ENCODE measurements at places on chromosomes 3 and 15. TPM values are rescaled to one million over a fixed set of nuclear protein-coding genes. Genes with fewer than 3 reads are reported as not detected.

- DNase-seq = peak; percentile 15
Measured at GRCh38 chr15:29528276-29528675, 258.7 kb upstream of the NSMCE3 start.

- no peak for DNase-seq
Measured at GRCh38 chr3:155500194-155500818, 206.8 kb upstream of the STRIT1 start.

- DNase-seq = no peak
Measured at GRCh38 chr15:51842852-51843737, 13.6 kb downstream of the TMOD3 start.

- no peak for DNase-seq
Measured at GRCh38 chr15:33083232-33084081, 111.1 kb downstream of the FMN1 start.

- DNase-seq = no peak
Measured at GRCh38 chr3:151351648-151352047, 22.3 kb upstream of the P2RY13 start.

- no peak for DNase-seq
Measured at GRCh38 chr3:168327856-168328255, 232.1 kb upstream of the GOLIM4 start.

DNA sequence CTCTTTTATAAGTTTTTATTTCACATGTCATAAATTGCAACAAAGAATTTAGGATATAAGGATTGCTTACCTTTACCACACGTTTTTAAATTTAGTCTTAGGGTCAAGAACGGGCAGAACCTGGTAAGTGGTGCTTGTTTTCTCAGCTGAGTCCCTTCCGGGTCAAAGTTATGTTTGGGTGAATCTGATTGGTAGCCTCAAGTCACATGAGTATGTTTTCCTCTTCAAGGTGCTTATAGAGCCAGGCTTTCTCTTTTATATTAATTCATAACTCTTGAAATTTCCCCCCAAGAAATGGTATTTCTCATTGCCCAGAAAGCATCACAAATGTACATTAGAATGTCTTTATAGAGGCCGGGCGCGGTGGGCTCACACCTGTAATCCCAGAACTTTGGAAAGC is 415.7 kb upstream of the ROBO2 start:
- DNase-seq = no peak

DNA sequence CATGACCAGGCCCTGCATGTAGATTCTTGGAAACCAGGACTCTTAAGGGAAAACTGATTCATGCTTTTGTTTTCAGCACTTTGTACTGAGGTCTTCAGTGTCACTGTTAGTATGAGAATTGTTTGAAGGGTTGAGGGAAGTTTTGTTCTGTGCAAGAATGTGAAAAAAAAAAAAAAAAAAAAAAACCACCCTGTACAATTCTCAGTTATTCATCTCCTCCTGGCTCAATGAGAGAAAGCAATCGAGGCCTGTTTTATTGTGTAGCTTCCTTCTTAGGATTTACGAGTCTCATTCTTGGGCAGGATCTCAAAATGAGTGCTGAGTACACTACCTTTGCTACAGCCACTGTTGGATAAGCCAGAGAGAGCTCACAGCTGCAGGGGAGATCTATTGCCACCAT is 469.5 kb downstream of the CNTN4 start:
- no peak for DNase-seq

- DNase-seq = no peak
Measured at GRCh38 chr15:58148120-58148519, 9.9 kb downstream of the AQP9 start.

GRCh38 chr15:70029297-70029701 is 68.4 kb downstream of the TLE3 start:
- no peak for DNase-seq

DNA sequence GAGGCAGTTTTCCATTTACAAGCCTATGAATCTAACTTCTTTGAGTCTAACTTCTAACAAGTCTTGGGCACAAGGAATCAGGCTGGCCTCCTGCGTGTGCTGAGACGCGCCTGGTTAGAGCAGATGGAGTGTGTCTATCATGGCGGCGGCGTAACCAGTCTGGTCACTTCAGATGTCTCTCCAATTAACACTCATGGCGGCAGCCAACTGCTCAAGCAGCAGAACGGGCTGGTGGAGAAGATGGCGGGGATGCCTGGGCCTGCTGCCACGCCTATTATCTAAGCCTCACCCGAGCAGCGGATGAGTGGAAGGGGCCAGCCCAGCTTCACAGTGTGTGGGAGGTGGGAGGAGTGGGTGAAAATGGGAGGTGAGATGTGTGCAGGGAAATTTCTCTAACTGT is 246.4 kb upstream of the TPRG1 start:
- DNase-seq = no peak

DNA sequence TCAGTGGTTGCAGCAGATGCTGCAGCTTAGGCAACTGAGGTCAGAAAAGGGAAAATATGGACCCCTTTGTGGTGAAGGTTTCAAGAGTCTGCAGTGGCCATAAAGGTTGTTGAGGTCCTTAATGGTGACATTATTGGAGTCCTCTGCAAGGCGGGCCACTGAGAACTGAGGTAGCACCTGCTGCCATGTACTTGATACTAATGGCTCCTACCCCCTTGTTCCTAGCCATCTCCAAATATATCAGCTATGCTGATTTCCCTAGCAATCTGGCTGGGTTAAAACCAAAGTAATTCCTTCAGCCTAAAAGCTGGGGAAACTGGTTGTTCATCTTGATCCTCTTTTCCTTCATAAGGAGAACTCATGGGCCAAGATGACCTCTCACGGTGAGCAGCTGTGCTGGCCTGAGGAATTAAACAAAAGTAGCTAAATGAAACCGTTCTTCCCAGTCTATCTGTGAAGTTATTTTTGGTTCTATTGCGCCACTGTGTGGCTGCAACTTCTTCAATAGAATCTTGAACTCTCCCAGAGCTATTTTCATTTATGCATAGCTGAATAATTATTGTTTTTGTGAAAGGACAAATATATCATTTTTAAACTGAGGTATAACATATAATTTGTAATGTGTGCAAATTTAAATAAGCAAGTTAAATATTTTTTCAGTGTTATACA is 76.1 kb upstream of the PLSCR4 start:
- no peak for DNase-seq

DNA sequence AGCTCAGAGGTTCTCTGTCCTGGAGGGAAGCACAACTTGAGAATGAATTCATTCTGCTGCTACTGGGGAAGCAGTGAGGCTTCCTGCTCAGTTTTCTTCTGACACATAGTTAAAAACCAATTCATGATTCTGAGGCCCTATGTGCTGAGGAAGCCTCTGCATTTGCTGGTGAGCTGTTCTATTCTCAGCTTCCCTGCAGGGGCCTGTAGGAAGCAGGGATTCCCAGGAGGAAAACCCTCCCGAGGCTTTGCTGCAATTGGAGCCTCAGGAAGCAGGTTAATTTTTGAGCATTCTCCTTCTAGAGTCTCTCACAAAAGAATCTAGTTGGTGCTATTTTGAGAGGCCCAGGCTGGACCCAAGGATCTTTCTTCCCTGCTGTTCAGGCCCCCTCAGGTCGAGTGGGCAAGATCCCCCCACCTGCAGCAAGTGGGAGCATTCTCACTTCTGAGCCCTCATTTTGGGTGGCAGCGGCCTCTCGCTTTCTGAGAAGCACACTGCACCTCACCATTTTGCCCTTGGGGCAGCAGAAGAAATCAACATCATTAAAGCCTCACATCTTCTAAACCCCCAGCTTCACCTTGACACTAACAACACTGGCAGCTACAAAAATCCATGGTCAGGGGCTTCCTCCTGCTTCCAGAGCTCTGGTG is 197.5 kb upstream of the TSC22D2 start:
- DNase-seq = no peak

GRCh38 chr3:129439226-129439816 is 427 bp downstream of the MBD4 start:
- DNase-seq = no peak

DNA sequence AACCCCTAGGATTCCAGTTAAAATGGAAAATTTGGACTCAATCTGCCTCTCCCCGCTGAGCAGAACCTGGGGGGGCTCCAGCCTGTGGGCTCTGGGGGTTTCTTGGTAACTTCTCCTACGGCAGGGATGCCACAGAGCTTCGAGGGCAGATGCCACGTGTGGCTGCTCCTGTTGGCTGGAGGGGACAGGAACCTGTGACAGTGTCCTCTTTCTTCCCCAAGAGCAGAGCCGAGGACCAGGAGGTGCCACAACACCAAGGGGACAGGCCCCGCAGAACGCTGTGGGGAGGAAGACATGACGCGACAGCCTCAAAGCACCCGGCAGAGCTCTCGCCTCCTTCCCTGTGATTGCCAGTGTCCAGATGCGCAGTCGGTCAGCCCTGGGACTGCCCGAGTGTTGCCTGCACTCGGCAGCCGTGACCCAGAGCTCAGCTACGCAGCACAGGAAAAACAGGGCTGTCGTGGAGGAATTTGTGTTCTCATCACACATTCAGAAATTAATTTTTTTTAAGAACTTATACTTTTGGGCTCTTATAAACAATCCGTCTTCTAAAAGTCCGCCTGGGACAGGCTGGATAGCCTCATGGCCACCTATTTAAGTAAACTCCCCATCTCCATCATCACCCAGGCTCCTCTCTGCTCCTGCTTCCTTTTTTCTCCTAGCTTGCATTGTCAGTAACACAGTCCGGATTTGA is 131.9 kb upstream of the MEF2A start:
- DNase-seq = no peak

DNA sequence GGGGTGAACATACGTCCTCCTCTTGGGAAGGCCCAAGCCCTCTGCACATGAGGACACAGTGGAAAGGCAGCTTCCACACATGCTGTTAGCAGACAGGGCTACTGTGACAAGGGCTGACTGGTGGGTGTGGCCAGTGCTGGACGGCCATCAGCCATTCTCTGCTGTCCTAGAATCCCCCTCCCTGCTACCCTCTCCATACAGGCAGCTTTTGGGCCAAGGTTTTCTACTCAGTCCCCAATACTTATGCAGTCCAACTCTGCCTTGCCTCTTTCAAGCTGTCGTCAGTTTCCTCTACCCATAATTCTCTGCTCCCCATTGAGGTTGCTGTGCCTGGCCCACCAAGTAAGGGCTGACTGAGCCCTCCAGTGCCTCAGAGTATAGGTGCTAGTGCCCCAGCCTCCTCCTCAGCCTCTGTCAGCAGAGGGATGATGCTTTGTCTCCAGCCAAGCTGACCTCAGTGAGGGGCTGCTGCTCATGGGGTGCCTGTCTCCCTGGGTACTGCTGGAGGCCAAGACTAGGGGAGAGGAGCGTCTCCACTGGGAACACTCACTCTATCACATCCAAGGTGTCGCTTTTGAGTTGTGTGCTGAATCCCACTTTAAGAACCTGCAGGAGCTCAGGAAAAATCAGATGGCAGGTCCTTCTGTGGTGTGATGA is 2.8 kb downstream of the LOXL1 start:
- no peak for DNase-seq

- DNase-seq = no peak
Measured at GRCh38 chr15:70055601-70056051, 42.1 kb downstream of the TLE3 start.

DNA sequence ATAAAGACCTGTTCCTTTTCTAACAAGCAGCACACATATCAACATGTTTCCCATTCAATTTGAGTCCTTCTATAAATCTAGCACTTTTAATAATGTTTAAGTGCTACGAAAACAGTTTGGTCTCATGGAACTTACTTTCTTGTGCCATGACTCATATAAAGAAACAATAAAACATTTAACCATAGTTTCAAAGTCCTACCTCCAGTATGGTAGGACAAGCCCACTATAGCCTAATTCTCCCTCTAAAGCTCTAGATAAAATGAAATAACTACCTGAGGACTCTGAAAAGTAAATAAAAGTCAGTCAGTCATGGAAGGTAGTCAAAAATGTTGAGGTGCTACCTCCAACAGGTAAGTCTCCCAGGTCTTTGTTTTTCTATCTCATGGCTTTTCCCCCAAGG is 12.0 kb upstream of the PIK3CA start:
- no peak for DNase-seq

DNA sequence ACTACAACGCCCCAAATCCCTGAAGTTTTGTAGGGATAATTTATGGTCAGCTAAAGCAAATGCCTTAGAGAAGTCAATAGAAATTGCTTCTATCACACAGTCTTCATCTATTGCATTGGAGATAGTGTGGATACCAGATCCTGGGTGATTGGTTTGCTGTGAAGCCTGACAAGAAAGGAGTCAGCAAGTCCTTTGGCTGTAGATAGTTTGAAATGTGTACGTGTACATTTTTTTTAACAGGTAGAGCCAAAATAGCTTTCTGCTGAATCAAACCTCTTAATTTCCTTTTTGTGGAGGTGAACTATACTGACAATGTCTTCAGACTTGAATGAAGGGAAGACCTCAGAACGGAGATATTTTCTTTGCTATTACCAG is 312.3 kb downstream of the ZBBX start:
- no peak for DNase-seq

DNA sequence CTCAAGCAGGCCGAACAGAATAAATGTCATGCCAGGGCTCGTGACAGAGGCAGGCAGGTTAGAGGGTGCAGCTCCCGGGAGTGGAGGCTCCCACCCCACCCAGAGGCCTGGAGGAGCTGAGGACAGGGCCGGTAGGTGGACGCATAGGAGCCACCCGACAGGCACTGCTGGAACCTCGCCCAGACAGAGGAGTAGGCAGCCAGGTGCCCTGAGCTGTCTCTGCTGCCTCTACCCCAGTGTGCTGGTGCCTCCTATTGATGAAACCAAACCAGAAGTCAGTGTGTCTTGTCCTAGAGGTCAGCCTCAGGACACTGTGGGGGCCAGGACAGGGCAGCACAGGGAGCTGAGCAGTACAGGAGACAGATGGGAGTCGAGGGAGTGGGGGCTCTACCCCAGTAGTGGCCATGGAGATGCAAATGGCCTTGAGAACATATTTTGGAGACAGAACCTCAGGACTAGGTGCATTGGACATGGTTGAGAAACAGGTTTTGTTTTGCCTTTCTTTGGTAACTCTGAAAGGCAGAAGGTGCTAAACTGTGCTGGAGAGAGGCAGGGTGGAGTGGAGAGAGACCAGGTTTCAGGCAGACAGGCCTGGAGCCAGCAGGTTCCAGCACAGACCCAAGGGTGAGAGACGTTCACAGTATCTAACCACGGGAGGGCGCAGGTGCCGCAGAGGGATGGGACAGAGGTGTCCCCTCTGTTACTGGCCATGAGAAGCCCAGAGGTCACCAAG is 15.4 kb upstream of the KLF15 start:
- no peak for DNase-seq

GRCh38 chr3:132749786-132750185 is 27.6 kb upstream of the NPHP3 start:
- DNase-seq = no peak

DNA sequence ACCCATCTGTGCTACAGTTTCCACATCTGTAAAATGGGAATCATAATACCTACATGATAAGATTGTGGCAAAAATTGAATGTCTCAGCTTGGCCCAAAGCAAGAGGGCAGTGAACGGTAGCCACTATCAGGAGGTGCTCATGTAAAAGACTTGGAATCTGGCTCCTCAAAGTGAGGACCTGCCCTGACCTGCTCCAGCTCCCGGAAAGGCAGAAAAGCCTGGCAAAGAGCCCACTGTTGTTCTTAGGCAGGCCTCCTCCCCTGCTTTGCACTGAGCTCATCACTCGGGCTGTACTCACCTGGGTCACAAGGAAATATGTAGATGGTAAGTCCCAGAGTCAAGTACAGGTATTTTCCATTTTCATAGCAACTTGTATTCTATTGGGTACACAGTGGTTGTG is 250.7 kb upstream of the TBL1XR1 start:
- DNase-seq = no peak

GRCh38 chr15:62571072-62571471 is 406.0 kb upstream of the C2CD4B start:
- DNase-seq = no peak

Gene LCTL
- 0.16 TPM for total RNA-seq

Gene MRAS
- 364 TPM for total RNA-seq

Gene FYCO1
- 162 TPM for total RNA-seq

Gene RASL12
- total RNA-seq = 20.1 TPM

Gene WNT5A
- total RNA-seq = 2.6 TPM

Gene IL17RB
- 1.2 TPM for total RNA-seq

Gene SERPINI2
- 0.49 TPM for total RNA-seq
